ENCODE measurements at places on chromosomes 1 and 21. TPM values are rescaled to one million over a fixed set of nuclear protein-coding genes. Genes with fewer than 3 reads are reported as not detected.

DNA sequence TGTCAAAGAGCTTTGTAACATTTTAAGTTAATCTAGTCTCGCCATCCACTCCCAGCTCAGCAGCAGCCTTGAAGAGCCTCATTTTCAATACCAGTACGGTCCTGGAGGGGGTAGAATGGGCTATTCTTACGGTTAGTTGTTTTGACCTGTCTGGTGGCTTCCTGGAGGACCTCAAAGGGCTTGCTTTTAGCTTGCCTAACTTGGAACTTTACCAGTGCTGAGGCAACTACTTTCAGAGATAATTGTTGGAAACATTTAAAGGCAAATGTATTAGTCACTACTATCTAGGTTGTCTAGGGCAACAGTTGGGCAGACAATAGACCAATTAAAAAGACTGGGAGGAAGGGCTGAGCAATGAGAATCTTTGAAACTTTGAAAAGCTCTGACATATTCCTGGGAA, 56.0 kb downstream of the TTLL7 start:
- peak; percentile 15 for DNase-seq

Gene LDLRAD2
- total RNA-seq, result 1.2 TPM

Gene LIN28A
- 1,384 TPM for total RNA-seq

Gene DMRTA2
- total RNA-seq, result 0.46 TPM

- DNase-seq, result no peak
Measured at GRCh38 chr1:230599926-230600656, 42.2 kb upstream of the COG2 start.

Gene OR2T2
- not detected for total RNA-seq

- DNase-seq, result no peak
Measured at GRCh38 chr1:26771643-26772321, 16.0 kb upstream of the PIGV start.

DNA sequence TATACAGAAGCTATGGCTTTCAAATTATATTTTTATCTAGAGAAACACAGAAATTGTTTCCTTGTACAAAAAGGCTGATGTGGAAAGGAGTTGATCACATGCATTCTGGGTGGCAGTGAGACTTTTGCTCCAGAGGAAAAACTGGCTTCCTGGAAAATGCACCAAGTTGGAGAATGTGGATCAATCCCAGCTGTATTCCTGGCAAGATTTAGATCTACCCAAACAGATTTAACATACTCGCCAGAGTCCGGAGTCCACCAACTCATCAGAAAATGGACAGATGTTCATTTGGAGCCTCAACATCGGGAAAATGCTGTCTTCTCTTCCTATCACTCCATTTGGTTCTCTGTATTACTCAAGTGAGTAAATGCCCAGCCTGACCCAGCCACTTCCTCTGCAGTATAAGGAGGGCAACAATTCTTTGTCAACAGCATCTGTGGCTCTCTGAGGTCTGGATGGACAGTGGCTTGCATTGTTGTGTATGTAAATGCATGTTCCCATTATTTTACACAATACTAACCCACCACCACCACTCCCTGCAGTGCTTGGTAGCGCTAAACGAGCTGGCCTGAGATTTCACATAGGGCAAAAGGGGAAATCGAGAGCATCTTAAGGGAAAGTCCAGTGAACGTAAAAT, 226.2 kb upstream of the IRF2BP2 start:
- DNase-seq, result no peak

- DNase-seq, result no peak
Measured at GRCh38 chr1:22418312-22418711, 33.3 kb upstream of the ZBTB40 start.

DNA sequence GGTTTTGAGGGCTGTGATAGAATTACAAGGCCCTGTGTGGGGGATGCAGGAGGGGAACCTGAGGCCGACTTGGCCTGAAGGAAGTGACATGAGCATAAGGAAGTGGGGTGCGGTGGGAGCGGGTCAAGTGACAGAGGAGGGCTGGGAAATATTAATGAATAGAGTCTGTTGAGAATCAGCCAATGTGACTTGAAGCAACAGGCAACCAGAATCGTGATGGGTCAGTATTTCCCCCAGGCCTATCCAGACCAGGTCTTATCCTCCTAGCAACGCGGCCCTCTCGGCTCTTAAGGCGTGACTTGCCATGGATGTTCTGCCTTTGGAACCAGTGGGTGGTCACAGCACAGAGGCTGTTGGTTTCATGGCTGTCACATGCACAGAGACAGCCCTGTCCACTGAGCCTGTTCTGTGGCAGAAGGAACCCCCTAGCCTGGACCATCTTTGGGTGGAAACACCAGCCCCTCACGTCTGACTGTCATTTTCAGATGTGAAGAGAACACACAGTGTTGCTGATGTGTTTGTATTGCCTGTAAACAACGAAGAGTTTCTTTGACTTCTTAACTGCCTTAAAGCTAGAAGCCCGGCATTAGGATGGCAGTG, 468.8 kb downstream of the CAMTA1 start:
- no peak for DNase-seq

Gene KRTAP19-8
- not detected for total RNA-seq

GRCh38 chr1:147384804-147385203, 142.3 kb downstream of the CHD1L start:
- no peak for DNase-seq

DNA sequence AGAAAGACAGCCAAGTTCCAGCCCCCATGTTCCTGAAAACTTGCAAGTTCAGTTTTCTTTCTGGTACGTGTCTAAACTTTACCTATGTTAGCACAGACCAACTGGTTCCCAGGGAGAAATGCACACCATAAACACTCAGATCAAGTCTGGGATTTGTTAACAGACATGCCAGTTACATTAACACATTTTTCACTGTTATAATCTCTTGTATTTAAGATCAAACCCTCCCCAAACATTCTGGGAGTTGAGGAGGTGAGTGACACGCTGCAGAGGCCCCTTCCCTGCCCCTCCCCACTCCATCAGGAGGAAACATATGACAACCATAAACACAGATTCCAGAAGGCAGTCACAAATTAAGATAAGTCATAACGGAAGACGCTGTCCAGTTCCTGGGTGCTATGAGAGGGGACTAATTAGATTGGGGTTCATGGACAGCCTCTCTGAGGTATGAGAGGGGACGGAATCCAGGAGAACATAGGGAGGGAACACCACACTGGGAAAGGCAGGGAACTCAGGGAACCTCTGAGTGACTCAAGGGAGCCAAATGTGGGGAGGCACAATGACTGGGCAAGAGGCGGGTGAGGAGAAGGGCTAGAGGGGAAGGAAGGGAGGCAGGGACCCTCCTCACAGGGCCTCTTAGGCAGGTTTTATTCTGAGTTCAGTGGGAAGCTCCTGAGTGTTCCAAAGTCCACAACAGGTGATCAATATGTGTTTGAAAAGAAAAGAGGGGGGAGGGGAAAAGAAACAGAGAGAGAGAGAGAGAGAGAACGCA, 25.0 kb downstream of the DUSP10 start:
- no peak for DNase-seq

DNA sequence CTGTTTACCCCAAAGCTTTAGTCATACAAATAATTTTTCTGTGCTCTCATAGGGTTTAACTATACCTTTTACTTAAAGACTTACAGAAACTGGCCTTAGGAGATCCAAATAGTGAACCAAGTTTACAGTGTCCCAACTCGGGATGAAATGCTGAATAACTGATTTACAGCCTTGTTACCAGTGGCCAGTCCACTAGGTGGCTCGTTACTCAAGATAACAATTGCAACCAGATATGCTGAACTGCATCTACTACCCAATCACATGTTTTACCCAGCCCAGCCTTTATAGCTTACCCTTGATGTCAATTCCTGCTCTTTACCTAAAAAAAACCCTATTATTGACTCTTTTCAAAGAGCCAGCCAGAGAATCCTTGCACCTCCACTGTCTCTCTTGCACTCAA, 1148.8 kb upstream of the ADGRL4 start:
- peak; percentile 52 for DNase-seq

- DNase-seq, result no peak
Measured at GRCh38 chr1:206739411-206740076, 31.0 kb upstream of the IL19 start.

Gene DPYD
- 0.43 TPM for total RNA-seq

Gene KISS1
- total RNA-seq, result not detected

DNA sequence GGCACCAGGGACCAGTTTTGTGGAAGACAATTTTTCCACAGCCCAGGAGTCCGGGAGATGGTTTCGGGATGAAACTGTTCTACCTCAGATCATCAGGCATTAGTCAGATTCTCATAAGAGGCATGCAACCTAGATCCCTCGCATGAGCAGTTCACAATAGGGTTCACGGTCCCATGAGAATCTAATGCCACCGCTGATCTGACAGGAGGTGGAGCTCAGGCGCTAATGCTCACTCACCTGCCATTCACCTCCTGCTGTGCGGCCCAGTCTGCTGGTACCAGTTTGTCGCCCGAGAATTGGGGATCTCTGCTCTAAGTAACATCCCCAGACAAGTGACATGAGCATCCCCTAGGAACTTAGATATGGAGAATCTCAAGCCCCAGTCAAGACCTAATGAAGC, 180.7 kb downstream of the COQ8A start:
- peak; percentile 31 for DNase-seq

Gene PRAMEF1
- total RNA-seq, result not detected

- no peak for DNase-seq
Measured at GRCh38 chr1:27351541-27352107, 9.8 kb downstream of the SYTL1 start.

DNA sequence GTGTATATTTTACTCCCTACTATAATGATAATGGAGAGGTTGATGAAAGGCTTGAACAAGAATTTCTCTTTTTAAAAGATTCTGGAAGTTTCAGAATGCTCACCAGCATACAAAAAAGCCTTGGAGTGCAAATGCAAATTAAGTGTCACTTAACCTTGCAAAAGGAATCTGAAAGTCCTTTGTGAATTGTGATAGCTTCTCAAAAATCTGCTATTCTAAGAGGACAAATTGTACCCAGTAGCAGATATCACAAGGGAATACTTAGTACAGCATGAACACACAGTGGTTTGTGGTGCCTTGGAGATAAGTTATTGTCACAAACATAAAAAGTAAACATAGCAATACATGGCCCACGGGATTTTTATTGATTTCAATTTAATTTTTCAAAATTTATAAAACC, 1208.3 kb upstream of the B3GALT2 start:
- DNase-seq, result no peak

Gene RGS18
- total RNA-seq, result not detected

Gene SLAMF8
- not detected for total RNA-seq

DNA sequence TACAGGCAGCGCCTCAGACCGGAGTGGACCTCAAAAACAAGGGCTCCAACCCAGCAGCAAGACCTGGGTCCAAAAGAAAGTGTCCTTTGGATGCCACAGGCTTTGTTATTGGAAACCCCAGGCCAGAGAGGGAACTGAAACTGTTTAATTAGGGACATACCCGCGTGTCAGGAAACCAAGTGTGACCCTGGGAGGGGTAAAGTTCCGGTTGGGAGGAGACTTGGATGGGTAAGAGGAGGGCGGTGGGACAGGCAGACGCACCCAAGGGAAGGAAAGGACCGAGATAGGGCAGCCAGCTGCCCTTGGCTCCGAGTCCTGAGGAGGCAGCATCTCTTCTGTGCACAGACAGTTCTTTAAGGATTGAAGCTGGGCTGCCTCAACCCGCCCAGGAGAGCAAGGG, 71.4 kb downstream of the CDC7 start:
- DNase-seq, result no peak

GRCh38 chr1:97163591-97164275, 442.1 kb downstream of the PTBP2 start:
- no peak for DNase-seq

Gene PRELP
- total RNA-seq, result 0.34 TPM

Gene KIF21B
- total RNA-seq, result 6.4 TPM

- no peak for DNase-seq
Measured at GRCh38 chr1:58755468-58755872, 28.4 kb downstream of the JUN start.

DNA sequence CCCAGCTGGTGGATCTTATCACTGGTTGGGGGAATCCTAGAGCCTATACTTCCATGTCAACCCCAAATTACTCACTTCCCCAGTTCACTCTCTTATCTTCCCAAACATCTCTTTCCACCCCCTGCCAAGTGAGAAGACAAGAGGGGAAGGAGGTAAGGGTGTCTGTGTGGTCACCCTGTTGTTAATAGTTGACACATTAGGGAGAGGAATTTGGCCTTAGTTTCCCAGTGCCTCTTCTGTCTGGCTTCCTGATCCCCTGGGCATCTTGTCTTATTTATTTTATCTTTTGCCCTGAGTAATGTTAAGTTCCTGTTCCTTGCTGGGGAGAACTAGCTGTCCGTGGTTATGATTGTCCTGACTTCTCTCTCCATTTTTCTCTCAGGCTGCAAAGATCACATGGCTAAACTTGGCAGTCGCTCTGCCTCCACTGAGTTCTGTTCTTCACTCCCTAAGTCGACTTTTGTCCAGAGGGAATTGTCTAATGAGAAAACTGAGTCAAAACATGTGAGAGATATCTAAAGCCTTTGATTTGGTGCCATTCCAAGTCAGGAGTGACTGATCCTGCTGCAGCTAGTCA, 157.1 kb upstream of the SYT6 start:
- no peak for DNase-seq

DNA sequence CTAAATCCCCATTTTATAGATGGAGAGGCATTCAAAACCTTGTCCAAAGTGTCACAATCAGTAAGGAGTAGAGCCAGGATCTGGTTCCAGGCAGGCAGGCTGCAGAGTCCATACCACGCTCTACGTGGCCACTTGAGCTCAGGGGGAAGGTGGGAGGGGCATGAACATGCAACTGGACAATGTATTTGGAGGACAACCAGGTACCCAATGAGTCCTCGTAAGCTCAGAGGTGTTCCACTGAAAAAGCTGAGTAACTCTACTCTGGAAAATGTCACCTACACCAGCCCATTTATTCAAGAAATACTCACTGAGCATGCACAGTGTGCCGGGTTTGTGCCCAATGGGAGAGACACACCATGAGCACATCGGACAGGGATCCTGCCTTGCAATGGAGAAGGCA, 11.2 kb upstream of the GUCA2B start:
- no peak for DNase-seq

DNA sequence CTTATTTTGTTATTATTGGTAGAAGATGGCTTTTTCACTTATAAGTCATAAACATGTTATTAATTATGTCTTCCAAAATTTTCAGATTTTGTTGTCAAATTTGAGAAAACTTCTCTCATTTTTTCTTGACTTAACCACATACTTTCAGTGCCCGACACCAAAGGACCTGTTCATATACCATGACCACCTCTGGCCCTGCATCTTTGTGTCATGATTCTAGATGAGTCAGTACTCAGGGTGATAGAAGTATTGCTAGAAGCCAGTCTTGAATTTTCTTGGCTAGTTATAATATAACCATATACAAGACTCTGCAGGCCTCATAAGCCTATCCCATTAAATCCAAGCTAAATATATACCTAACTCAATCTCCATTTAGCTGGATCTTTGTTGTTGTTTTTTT, 35.4 kb upstream of the DPH5 start:
- DNase-seq, result no peak

Gene TSACC
- not detected for total RNA-seq

DNA sequence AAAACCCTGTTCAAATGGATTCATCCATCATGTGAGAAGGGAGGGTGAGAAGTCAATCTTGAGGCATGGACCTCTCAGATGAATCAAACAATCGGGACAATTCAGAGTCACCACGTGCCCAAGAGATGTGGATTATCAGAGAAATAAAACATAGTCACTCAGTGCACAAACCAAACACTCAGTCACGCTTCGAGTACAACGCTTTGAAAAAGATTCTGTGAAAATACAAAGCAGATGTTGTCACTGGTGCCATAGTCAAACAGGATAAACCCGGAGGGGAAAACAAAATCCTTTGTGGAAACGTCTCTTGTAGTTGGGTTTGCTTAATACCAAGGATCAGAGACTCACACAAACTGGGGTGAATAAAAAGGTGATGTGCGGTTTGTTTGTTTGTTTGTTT, 188.4 kb downstream of the RRAGC start:
- DNase-seq, result no peak
